Glutamatergic neuron (in vitro differentiated cells): ENCODE measurements at places on chromosomes 7 and 10.

DNA sequence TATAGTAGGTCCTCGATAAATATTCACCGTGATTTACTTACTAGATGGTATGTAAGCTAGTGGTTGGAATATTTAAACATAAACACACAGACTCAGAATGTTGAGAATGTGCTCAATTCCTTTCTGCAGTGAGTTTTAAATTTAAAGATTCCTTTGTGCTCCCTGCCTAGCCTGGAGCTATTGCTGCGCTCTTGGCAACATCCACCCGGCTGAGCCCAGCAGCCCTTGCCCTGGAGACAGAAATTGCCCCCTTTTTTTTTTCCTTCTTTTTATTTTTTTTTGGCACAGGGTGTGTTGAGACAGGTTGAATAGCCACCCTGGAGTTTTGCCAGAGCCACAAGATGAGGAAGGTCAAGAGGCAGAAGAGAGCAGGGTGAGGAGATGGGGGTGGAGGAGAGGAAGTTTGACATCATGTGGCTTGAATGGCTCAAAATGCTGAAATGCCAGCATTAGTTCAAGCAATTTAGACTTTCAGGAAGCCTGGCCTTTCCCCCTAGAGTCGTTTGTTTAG, 180.8 kb downstream of the PRKCQ start:
- DNase-seq, result no peak

- DNase-seq, result no peak
These were observed 882.3 kb downstream of the PCDH15 start for GRCh38 chr10:53918755-53919154.

DNA sequence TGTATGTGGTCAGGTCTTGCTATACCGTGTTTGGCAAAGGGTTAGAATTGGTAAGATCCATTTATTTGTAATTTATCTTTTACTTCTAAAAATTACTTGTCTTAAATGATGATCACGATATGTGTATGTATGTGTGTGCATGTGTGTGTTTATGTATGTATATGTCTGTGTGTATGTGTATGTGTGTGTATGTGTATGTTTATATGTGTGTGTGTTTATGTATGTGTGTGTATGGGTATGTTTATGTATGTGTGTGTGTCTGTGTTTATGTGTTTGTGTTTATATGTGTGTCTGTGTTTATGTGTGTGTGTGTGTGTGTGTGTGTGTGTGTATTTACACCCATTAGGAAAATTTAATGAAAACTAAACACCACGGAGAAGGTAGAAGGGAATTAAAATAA, 176.9 kb upstream of the FZD8 start:
- DNase-seq, result no peak

GRCh38 chr10:17001961-17002749, 127.5 kb downstream of the CUBN start:
- no peak for DNase-seq

- no peak for DNase-seq
These were observed 182.5 kb downstream of the KMT2E start for GRCh38 chr7:105196473-105196872.

DNA sequence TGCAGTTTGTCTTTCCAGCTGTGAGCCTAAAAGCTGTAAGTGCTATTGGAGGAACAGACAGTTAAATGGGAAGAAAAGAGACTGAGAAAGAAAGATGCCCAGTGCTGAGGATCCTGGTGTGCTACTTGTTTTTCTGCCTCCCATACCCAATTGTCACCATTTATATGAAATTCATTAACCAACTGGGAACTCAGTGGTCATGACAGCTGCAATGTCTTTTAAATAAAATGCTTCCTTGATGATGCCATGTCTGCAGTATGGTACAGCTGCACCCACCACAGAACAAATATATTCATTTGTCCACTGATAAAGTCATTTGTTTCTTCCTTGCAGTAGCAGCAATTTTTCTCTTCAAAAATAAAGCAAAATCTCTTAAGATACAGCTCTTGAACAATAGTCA, 15.6 kb upstream of the RTKN2 start:
- no peak for DNase-seq

DNA sequence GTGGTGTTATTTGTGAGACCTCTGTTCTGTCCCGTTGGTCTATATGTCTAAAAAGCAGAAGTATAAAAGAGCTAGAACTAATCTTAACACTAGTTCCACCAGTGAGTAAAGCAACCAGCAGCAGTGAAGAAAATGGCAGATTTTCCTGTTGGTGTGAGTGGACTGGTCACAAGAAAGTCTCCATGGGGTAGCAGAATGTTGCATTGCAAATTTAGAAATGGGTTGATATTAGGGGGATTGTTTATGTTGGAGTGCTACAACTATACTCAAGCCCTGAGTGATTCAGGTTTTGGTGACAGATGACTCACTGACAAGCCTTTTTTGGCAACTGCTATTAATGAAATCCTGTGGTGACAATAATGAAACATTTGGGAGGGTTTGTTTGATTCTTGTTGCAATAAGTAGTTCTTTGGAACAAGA, 5.6 kb downstream of the AVL9 start:
- no peak for DNase-seq

DNA sequence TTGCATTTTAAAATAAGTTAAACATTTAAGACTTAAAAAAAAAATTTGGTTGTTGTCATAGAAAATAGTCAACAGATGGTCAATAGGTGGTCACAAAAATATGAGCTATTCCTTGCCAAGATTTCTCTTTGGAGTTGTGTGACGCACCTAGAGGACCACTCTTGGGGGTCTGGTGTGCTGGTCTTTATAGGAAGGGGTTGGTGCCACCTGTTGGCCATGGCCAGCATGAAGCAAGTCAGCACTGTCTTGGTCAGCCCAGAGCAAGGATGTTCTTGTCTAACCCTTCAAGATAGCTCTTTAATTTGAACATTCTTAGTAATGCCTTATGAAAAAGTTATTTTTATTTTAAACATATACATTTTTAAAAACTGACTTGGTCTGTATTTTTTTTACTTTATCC, 267.9 kb upstream of the CNTNAP2 start:
- DNase-seq, result peak; percentile 48

GRCh38 chr7:77843194-77843593, 44.6 kb downstream of the PHTF2 start:
- DNase-seq, result no peak

DNA sequence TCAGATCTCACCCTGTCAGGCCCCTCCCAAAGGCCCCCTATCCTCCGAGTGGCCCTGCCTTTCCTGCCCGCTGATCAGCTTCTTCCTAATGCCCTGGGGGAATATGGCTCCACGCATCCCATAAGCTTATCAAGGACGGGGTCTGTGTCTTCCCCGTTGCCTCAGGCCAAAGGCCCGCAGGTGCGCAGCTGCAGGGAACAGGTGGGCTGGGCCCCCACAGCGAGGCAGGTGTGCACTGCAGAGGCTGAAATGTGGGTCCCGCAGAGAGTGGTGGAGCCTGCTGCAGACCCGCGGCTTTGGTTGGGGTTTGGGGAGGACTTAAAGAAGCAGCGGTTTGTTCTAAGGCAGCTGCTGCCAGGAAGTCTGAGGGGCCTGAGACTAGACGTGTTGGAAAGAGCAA, 220.8 kb upstream of the TCERG1L start:
- DNase-seq, result no peak

DNA sequence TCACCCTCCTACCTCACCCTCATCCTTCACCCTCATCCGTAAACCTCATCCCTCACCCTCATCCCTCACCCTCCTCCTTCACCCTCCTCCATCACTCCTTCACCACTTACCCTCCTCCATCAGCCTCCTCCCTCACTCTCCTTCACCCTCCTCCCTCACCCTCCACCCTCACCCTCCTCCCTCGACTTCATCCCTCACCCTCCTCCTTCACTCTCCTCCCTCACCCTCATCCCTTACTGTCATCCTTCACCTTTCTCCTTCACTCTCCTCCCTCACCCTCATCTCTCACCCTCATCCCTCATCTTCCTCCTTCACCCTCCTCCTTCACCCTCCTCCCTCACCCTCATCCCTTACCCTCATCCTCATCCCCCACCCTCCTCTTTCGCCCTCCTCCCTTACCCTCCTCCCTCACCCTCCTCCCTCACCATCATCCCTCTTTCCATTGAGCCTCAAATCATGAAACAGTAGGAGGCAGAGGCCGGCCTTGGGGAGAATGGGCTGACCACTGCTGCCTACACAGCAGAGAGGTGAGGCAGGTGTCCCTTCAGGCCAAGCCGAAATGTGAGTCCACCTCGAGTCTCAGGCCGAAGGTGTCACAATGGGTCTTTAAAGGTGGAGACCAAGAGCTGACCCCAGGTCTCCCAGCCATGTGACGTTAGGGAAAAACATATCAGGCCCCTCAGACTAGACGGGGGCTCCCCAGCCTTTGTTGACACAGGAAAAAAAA, 53.0 kb downstream of the PDGFA start:
- no peak for DNase-seq

DNA sequence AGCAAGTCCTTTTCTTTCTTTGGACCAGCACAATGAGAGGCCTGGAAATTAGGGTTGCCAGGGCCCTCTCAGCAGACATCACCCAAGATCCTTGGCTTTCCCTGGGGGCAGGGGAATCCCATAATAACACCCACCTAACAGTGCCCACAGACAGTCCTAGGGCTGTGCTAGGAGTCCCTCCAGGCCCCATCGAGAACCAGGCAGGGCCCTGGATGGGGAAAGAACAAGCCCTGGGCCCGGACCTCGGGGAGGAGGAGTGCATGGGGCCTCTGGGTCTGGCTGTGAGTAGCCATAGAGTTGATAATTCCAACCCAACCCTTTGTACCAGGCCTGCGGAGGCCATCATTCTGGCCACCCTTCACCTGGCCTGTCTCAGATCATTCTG, 201.2 kb upstream of the ZMIZ1 start:
- no peak for DNase-seq

DNA sequence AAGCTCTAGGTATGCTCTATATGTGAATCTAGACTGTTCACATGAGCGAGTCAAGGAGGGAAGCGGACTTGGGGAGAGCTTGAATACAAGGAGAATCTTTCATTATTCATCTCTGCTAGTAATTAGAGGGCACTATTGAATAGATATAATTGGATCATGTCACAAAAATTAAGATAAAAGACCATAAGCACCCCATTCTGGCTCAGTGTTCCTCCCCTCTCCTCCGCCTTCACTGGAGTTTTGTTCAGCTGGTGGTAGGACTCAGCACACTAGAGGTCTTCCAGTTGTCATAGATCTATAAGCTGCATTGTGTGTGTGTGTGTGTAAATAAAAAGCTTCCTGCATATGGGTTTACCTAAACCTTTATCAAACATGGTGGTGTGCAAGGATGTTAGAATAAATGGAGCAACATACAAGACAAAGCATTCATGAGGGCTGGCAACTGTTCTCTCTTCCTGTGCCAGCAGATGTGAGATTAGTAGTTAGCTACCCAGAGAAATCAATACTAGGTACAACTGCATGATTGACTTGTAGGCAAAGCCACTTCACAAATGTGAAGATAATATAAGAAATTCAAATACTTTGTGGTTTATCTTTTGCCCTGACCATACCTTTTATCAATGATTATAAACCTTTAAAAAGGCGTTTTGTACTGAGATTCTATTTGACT, 142.6 kb downstream of the CREB5 start:
- DNase-seq, result no peak

- DNase-seq, result no peak
These were observed 158.3 kb downstream of the GPAM start for GRCh38 chr10:112025228-112025627.

- peak; percentile 53 for DNase-seq
These were observed 89.5 kb upstream of the LYZL1 start for GRCh38 chr10:29199339-29199738.

GRCh38 chr7:135180122-135180521, 9.6 kb upstream of the CYREN start:
- DNase-seq, result no peak

DNA sequence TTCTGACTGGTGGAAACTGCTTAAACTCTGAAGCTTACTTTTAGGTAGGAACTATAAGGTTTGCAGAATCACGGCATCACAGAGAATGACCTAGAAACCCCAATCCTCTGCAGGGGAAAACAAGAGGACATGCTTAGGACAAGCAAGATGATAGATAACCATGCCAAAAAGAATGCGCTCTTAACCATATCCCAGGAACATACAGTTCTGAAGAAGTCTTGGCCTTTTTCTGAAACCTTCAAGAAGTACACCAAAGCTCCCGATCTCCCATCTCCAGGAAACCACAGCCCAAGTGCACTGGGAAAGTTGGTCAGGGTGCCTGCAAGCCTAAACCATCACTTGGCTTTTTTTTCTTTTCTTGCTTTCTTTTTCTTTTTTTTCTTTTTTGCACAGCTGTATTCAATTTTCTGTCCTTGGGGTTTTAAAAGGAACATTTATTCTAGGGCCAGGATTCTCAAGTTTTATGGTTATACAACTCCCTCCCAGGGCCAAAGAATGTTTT, 12.2 kb upstream of the SVIL start:
- DNase-seq, result no peak

- no peak for DNase-seq
These were observed 112.3 kb downstream of the ARHGAP12 start for GRCh38 chr10:31816318-31816717.

DNA sequence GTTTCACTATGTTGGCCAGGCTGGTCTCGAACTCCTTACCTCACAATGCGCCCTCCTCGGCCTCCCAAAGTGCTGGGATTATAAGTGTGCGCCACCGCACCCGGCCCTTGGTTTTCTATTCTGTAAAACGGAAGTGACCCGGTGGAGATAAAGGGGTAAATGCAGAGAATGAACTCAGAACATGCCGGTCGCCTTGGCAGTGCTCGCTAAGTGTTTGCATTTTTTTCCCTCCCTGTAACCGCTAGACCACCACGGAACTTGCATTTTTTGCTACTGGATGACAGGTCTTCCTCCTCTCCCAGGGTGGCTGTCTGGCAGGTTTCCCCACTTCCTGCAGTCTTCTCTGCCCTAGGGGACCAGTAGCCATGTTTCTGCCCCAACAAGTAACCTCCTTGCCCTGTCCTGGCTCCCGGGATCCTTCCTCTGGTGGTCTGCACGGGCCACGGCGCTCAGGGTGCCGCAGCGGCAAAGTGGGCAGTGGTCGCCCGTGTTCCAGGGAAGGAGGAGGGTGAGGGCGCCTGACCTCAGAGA, 18.8 kb upstream of the GNA12 start:
- DNase-seq, result no peak

DNA sequence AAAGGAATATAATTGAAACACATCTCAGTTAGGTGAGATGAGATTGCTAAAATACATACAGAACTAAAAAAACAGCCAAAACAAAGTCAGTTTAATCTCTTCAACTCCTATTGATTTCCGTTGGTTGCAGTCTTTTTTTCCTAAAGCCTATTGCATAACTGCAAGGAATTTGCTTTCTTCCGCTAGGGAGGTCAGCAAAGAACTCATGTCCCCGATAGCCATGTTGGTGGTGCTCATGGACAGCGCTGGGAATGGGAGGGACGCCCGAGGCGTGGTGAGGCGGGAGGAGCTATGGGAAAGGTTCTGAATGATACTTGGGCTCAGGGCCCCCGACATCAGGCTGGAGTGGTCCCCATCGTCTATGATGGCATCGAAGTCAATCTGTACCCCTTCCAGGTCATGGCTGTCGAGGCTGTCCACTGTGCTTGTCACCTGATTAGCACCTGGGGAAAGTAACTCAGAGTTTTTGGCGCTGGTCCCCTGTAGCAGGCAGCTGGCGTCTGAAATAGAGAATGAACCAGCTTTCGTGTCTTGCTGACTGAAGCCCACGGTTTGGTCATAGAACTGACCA, 261.4 kb upstream of the INHBA start:
- no peak for DNase-seq

- no peak for DNase-seq
These were observed 249.9 kb downstream of the IPMK start for GRCh38 chr10:58017719-58018367.
